A549 treated with GW870086 at 1 μM for 4 hours (cell line): ENCODE measurements at places on chromosomes 5 and 9. TPM values are rescaled to one million over a fixed set of nuclear protein-coding genes. Genes with fewer than 3 reads are reported as not detected.

Gene PGM5
- not detected in 5 replicates for total RNA-seq

Gene ALDH1B1
- total RNA-seq: 48.3 to 54.7 TPM (median 50.8 TPM) in 5 replicates

Gene RASGEF1C
- 0.09 to 0.16 TPM (median 0.10 TPM) in 4 of 5 replicates, not detected in the other for total RNA-seq

Gene CNTNAP3B
- 13.6 to 18.3 TPM (median 16.5 TPM) in 5 replicates for total RNA-seq

Gene MEGF10
- total RNA-seq: not detected in 5 replicates

Gene ANKRD34B
- 0.05 to 0.12 TPM (median 0.06 TPM) in 4 of 5 replicates, not detected in the other for total RNA-seq

Gene GKAP1
- 3.7 to 4.7 TPM (median 4.2 TPM) in 5 replicates for total RNA-seq

Gene SLC25A2
- total RNA-seq: not detected in 5 replicates
